IPS DF 6.9 (cell line): ENCODE measurements at places on chromosomes 5 and 9.

DNA sequence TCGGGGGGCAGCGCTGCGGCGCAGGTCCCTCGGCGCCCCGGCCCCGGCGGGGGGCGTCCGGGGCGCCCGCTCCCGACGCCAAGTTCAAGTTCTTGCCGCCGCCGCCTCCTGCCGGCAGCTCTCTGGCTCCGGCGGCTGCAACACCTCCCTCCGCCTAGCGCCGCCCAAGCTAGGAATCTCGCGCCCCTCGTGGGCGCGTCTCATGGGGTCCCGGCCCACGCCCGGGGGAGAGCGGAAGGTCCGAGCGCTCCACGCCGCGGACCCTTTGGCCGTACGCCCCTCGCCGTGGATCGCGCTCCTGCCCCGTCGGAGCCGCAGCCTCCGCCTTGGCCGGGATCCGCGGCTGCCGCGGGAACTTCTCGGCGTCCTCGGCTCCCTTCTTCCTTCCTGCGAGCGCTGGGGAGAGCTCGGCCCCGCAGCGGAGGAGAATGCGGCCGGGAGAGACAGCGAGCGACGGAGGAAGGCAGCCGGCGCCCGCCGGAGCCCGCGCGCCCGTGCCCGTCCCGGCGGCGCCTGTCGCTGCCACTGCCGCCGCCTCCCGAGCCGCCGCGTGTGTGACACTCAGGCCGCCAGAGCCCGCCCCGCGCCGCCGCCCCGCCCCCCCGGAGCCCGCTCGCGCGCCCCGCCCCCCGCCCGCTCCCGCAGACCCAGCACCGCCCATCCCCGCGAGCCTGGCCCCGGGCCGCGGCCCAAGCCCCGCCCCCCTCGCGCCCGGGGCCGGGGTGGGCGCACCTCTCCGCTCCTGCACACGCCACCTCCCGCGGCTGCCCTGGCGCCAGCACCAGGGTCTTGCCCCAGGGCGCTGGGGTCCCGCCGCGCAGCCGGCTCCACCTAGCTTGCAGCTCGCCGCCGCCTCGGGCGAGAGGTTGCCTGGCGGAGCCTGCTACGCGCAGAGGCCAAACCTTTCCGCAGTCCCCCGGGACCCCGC, at the start of gene SHB:
SHB (minus strand) TSS at position 527 of the 928 bp plus-strand sequence. CDS start 582 bp downstream, outside the sequence.
- H3K4me1 ChIP-seq, result peaks cover 7% of the 10 kb centered on the region
- DNase-seq, result no peak
- H3K27ac ChIP-seq, result no peak within 1 kb of the TSS
- peak within 1 kb of the TSS; percentile 81 for H3K4me3 ChIP-seq
- no peaks in the 10 kb centered on the region; the same call in 1 of the 2 replicates for H3K27me3 ChIP-seq
- no peaks in the 10 kb centered on the region for H3K36me3 ChIP-seq

GRCh38 chr9:76654051-76654461, 110.2 kb upstream of the PCA3 start:
- DNase-seq, result no peak
- H3K36me3 ChIP-seq, result no peaks in the 10 kb centered on the region

- no peaks in the 10 kb centered on the region for H3K36me3 ChIP-seq
- no peaks in the 10 kb centered on the region for H3K27me3 ChIP-seq
- DNase-seq, result no peak
- H3K4me3 ChIP-seq, result no peak overlapping the region
Measured at GRCh38 chr5:122180146-122180712, 50.9 kb downstream of the ZNF474 start.

- H3K27me3 ChIP-seq, result no peaks in the 10 kb centered on the region
- no peak overlapping the region for H3K4me3 ChIP-seq
- no peak for DNase-seq
- no peaks in the 10 kb centered on the region for H3K4me1 ChIP-seq
Measured at GRCh38 chr5:96993760-96994159, 57.9 kb downstream of the LNPEP start.

- no peak overlapping the region for H3K27ac ChIP-seq
- H3K36me3 ChIP-seq, result no peaks in the 10 kb centered on the region
- H3K4me1 ChIP-seq, result no peaks in the 10 kb centered on the region
Measured at GRCh38 chr5:59260973-59261372, 632.6 kb downstream of the PDE4D start.

GRCh38 chr5:14121552-14121951, 21.6 kb upstream of the TRIO start:
- H3K27me3 ChIP-seq, result no peaks in the 10 kb centered on the region
- H3K27ac ChIP-seq, result no peak overlapping the region
- 0 out of 2 replicates have a peak, but pooled peaks cover 2% of the 10 kb centered on the region for H3K4me1 ChIP-seq
- H3K36me3 ChIP-seq, result no peaks in the 10 kb centered on the region
- no peak for DNase-seq
- no peak overlapping the region for H3K4me3 ChIP-seq

- no peak overlapping the region for H3K4me3 ChIP-seq
- DNase-seq, result no peak
- H3K4me1 ChIP-seq, result no peaks in the 10 kb centered on the region
- no peak overlapping the region for H3K27ac ChIP-seq
Measured at GRCh38 chr5:37375091-37375490, 4.0 kb upstream of the WDR70 start.

- H3K4me1 ChIP-seq, result no peaks in the 10 kb centered on the region
- H3K4me3 ChIP-seq, result no peak overlapping the region
- H3K36me3 ChIP-seq, result no peaks in the 10 kb centered on the region
Measured at GRCh38 chr5:63081402-63081801, 502.8 kb downstream of the LRRC70 start.

DNA sequence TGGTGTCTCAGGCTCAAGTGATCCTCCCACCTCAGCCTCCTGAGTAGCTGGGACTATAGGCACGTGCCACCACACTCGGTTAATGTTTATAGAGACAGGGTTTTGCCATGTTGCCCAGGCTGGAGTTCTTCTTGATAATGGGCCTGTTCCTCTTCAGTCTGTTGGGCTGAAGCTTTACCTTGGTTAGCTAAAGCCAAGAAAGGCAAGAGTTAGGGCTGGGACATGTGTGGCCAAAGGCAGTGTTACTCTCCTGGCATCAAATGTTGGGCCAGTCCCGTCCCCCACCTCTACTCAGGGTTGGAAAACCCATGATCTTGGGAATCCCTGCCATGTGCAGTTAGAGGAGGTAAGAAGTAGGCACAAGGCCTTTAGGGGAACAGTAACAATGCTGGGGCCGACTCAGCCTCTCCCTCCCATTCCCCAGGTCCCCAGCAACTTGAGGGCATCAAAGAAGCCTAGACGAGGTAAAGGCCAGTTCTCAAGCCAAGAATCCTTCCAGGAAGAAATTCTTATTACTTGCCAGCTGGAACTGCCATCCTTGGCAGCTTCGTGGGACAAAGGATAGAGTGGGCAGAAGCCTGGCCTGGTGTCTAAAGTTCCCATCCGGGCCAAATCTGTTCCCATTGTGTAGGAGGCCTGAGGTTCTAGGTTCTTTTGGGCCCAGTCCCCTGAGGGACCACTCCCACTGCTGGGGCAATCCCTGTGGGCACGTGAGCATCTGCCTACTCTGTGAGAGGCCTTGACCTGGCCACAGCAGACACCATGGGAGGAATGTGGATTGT, 4.5 kb downstream of the EGR1 start:
- no peak overlapping the region for H3K4me3 ChIP-seq
- peaks cover 2% of the 10 kb centered on the region; the same call in 1 of the 2 replicates for H3K27me3 ChIP-seq
- H3K27ac ChIP-seq, result no peak overlapping the region
- H3K4me1 ChIP-seq, result peaks cover 2% of the 10 kb centered on the region
- H3K36me3 ChIP-seq, result peaks cover 11% of the 10 kb centered on the region; the same call in 1 of the 2 replicates

GRCh38 chr9:36118201-36118600, 18.3 kb upstream of the GLIPR2 start:
- no peak overlapping the region for H3K27ac ChIP-seq
- H3K4me3 ChIP-seq, result no peak overlapping the region
- H3K27me3 ChIP-seq, result no peaks in the 10 kb centered on the region
- H3K4me1 ChIP-seq, result no peaks in the 10 kb centered on the region

- H3K36me3 ChIP-seq, result peaks cover 32% of the 10 kb centered on the region
- DNase-seq, result no peak
- H3K4me1 ChIP-seq, result peaks cover 2% of the 10 kb centered on the region; the same call in 1 of the 2 replicates
- no peak overlapping the region for H3K27ac ChIP-seq
Measured at GRCh38 chr9:97601228-97601898, 31.8 kb downstream of the TSTD2 start.

DNA sequence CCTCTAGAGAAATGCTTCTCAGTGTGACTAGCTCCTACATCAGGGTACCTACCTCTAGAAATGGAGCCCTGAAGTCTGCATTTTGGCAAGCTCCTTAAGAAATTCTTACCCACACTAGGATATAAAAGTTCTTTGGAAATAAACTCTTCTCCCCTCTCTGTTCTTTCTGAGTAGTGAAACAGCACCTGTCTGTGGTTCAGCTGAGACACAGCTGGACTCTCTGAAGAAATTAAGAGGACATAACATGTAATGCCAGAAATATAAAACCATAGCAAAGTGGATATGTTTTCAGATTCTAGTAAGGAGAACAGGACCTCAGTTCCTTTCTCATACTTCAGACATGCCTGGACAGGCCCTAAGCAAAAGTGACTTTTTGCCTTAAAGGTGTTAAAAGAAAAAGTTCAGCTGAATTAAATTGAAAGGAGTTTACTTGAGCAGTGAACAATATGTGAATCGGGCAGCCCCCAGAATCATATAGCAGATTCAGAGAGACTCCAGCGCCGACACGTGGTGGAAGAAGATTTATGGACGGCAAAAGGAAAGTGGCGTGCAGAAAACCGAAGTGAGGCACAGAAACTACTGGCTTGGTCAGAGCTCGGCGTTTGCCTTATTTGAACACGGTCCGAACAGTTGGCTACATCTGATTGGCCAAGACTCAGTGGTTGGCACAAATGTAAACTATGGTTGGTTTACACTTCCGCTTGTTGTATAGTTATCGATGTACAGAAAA, 64.5 kb downstream of the PRKACG start:
- no peaks in the 10 kb centered on the region for H3K27me3 ChIP-seq
- no peak overlapping the region for H3K27ac ChIP-seq
- no peaks in the 10 kb centered on the region for H3K36me3 ChIP-seq
- H3K4me1 ChIP-seq, result peaks cover 5% of the 10 kb centered on the region; the same call in 1 of the 2 replicates
- no peak overlapping the region for H3K4me3 ChIP-seq

DNA sequence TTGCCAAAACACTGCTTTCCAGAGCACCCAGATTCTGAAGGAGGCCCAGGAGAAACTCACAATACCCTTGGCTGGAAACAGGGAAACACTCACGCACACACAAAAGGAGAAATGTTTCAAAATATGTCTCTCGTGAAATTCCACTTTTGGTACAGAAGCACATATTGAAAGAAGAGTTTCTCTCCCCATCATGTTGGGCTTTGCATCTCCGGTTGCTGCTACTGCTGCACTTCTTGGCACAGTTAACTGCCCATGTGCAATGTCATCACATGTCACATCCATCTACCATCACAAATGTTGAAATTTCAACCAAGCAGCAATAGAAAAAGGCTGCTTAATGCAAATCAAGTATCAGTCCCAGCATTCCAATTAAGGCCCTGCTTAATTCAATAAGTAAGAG, 72.1 kb downstream of the ABCA1 start:
- no peaks in the 10 kb centered on the region for H3K36me3 ChIP-seq
- DNase-seq, result no peak
- H3K4me3 ChIP-seq, result no peak overlapping the region
- no peaks in the 10 kb centered on the region for H3K4me1 ChIP-seq

DNA sequence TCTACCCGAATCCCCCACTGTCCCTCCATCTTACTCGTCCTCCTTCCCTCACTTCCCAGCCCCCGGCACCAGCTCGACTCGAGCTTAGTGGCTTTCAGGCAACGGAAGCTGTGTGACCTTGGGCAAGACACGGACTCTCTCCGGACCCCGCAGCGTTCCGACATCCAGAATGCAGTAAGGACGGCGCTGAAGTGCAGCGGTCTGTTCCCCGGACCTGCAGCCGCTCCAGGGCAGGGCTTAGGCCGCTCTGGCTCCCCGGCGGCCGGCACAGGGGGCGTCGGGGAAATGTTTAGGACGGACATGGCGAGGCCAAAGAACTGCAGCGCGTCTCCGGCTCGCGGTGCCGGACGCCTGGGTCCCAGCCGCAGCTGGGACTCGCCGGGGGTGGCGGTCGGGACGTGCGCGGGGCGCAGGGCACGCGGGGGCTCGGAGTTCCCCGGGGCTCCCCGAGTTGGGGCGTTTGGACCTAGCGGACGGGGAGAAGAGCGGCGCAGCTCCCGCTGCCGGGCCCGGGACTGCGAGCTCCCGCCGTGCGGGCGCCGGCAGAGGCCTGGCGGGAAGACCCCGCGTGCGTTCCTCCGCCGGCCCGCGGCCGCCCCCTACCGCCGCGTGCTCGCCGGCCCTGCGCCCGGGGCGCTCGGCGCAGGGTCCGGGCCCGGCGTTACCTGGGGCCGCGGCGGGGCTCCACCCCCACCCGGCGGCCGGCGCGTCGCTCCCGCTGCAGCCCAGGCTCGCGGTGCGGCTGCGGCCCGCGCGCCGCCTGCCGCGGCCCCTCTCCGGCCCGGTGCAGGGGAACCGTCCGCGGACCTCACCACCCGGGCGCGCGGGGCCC, 5.6 kb upstream of the RNF44 start:
- no peaks in the 10 kb centered on the region for H3K36me3 ChIP-seq
- H3K4me3 ChIP-seq, result peak overlapping the region; percentile 52; the same call in 1 of the 2 replicates
- peaks cover 8% of the 10 kb centered on the region for H3K4me1 ChIP-seq
- DNase-seq, result no peak
- H3K27ac ChIP-seq, result no peak overlapping the region

- no peak overlapping the region for H3K27ac ChIP-seq
- H3K27me3 ChIP-seq, result no peaks in the 10 kb centered on the region
- H3K4me1 ChIP-seq, result no peaks in the 10 kb centered on the region
- H3K4me3 ChIP-seq, result no peak overlapping the region
Measured at GRCh38 chr9:37499297-37499696, 13.5 kb downstream of the POLR1E start.

GRCh38 chr5:128252756-128253155, 169.2 kb downstream of the SLC12A2 start:
- H3K4me1 ChIP-seq, result no peaks in the 10 kb centered on the region
- no peak for DNase-seq
- H3K4me3 ChIP-seq, result no peak overlapping the region
- H3K27me3 ChIP-seq, result no peaks in the 10 kb centered on the region
- no peak overlapping the region for H3K27ac ChIP-seq

GRCh38 chr9:121943463-121943862, 149.6 kb downstream of the TTLL11 start:
- no peaks in the 10 kb centered on the region for H3K27me3 ChIP-seq
- H3K4me3 ChIP-seq, result no peak overlapping the region
- H3K27ac ChIP-seq, result no peak overlapping the region
- no peak for DNase-seq
- H3K36me3 ChIP-seq, result no peaks in the 10 kb centered on the region
- no peaks in the 10 kb centered on the region; the same call in 1 of the 2 replicates for H3K4me1 ChIP-seq

DNA sequence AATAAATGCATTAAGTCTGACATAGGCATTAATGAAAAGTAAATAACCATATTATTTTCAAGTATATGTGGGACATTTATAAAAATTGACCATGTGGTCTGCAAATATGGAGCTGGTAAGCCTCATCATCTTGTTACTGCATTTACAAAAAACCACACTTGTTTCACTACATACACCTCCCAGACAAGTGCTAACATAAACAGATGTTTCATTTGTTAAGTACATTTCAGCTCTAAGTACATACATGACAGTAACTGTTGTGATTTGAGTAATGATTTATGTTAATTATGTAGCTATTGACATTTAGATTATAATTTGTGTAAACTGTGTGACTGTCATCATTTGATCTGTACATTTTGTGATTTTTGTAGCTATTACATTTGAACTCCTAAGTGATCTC, 13.9 kb downstream of the IDNK start:
- H3K27ac ChIP-seq, result no peak overlapping the region
- no peaks in the 10 kb centered on the region for H3K4me1 ChIP-seq
- no peak overlapping the region for H3K4me3 ChIP-seq
- H3K36me3 ChIP-seq, result no peaks in the 10 kb centered on the region
- H3K27me3 ChIP-seq, result no peaks in the 10 kb centered on the region
- no peak for DNase-seq
